Stimulated activated CD8-positive, alpha-beta memory T cell treated with anti-CD3 and anti-CD28 coated beads, Interleukin-4, amount 100 ng/mL, for 4 hours (primary cell): ENCODE measurements at places on chromosomes 1 and 21.

- DNase-seq = no peak
Measured at GRCh38 chr1:50901872-50902271, 58.2 kb downstream of the FAF1 start.

DNA sequence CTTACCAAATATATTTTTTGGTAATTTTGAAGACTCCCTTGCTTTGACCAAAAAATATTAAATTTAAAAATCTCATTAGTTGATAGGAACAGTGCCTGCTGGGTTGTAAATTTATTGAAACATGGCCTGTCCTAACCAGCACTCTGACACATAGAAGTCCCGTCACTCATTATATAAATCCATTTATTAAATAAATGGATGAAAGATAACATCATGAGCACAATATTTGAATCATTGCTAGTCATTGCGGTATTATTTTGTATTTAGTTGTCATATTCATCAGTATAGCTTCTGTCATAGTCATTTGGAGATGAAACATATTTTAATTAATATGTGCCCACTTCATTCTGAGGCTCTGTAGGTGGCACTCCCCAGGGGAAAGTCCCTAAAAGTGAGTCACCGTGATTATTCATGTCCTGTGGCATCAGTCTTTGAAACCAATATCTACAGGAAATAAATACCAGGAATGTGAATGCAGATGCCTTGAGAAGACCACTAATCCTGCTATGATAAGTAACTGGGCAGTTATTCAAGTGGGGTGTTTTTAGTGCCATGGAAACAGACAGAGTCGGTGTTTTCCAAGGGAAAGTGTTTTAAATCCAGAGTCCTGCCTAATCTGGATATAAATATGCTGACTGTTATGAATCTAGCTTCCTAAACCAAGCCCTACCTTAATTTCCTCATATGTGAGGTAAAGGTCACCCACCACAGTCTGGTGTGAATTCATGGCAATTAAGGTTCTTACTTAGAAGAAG, 302.0 kb downstream of the DUSP10 start:
- DNase-seq = no peak

- DNase-seq = no peak
Measured at GRCh38 chr1:247175458-247175857, 3.6 kb upstream of the ZNF124 start.

DNA sequence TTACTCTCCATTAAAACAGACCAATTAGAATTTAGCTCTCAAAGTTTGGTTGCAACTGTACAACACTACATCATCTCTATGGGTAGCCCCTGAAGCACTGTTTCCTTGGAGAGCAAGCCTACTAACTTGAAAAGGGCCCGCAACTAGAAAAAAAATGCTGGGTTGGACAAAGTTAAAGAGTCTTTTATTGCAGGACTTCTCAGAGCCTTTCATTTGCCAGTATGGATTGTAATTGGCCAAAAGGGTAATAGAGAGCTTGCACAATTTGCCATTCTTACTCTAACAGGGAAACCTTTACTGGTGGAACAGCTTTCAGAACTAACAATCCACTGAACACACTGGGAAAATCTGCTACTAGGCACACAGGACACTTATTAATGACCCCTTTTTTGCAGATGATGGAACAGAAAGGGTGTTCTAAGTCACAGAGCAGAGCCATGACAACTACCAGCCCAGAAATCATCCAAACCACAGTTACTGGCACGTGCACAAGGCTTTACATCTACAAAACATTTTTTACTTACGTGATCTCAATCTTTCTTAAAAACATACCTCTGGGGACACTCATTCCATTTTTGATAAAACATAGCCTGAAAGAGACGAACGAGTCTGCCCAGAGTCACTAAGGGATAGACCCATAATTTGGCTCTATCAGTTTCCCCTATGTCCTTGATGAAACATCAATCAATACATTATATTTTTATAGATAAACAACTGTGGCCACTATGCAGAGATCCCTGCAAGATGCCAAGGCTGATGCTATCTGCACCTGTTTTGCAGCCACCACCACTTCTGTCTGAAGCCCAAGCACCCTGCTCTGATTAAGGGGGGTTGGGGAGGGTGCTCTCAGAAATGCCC, 176.3 kb upstream of the EDN2 start:
- no peak for DNase-seq

GRCh38 chr1:109931911-109932636, 21.4 kb downstream of the CSF1 start:
- DNase-seq = no peak

GRCh38 chr1:226972931-226973330, 32.8 kb downstream of the COQ8A start:
- no peak for DNase-seq

DNA sequence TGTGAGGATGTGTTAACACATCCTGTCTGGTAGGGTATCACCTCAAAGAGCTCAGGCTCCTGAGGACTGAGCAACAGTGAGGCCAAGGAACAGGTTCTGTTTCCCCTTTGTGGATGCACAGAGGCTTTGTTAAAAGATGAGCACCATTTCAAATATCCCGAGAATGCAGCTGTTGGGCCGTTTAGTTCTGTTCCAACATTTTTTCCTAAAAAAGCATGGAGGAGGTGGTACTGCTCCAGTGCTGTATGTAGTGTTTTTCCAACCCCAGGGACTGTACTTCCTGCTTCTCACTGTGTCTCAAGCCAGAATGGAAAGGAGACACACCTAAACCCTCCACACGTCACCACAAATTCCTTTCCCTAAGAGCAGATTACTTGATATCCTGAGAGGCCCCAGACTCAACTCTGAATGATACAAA, 53.8 kb upstream of the BCL10 start:
- no peak for DNase-seq

GRCh38 chr1:93349231-93350135, 3.8 kb downstream of the DR1 start:
- no peak for DNase-seq

- no peak for DNase-seq
Measured at GRCh38 chr1:6497215-6497866, 5.9 kb upstream of the PLEKHG5 start.

GRCh38 chr21:44643741-44644310, 2.4 kb upstream of the KRTAP10-11 start:
- no peak for DNase-seq

DNA sequence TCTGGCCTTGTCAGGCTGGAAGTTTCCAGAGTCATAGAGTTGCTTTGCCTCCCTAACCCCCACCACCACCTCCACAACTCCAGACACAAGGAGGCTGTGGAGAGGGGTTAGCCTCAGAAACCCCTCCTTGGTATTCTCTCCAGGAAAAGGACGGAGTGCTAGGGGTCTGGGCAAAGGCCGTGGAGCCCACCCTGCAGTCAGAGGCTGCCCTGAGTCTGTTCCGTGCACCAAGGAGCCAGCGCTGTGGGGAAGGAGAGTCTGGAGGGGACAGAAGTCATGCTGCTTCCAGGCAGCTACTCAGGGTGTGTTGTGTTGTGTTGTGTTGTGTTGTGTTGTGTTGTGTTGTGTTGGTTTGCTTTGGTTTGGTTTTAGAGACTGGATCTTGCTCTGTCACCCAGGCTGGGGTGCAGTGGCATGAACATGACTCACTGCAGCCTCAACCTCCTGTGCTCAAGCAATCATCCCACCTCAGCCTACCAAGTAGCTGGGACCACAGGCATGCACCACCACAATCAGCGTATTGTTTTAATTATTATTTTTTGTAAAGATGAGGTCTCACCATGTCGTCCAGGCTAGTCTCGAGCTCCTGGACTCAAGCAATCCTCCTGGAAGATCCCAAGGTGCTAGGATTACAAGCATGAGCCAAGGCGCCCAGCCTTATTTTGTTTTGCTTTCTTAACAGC, 122.2 kb upstream of the TMEM51 start:
- no peak for DNase-seq

DNA sequence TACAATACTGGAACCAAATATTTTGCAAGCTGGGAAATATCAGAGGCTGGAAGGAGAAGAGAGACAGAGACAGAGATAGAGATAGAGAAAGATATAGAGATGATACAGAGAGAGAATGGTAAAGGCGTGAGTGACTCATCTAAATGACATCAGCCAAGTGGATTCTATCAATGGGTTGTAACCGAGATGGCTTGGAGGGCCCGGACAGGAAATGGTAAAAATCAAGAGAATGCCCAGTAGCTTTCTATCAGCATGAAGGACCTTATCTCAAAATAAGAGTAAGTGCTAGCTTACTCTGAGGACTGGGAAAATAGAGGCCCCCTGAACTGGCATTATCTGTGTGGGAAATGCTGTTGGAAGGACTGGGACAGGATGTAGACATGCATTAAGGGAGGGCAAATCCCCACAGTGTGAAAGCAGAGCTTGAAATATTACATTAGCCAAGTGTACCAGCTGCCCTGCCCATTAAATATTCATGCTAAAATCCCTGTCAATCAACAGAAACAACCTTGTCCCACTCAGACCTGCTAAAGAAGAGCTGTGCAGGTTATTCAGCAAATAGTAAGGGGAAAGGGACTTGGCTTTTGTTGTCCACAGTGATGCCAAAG, 76.6 kb upstream of the ZNF644 start:
- no peak for DNase-seq
